ENCODE measurements at places on chromosomes 16 and 17.

- no peak for DNase-seq
Observed at GRCh38 chr16:85279402-85279801, 167.1 kb upstream of the CIBAR2 start.

- no peak for DNase-seq
Observed at GRCh38 chr17:3474212-3474611, 1.6 kb upstream of the ASPA start.

- DNase-seq = no peak
Observed at GRCh38 chr16:85206472-85207356, 94.4 kb upstream of the CIBAR2 start.

GRCh38 chr17:33267271-33267790 is 25.8 kb downstream of the ASIC2 start:
- DNase-seq = no peak

- peak; percentile 54 for DNase-seq
Observed at GRCh38 chr16:71645450-71645849, 19.5 kb downstream of the MARVELD3 start.

DNA sequence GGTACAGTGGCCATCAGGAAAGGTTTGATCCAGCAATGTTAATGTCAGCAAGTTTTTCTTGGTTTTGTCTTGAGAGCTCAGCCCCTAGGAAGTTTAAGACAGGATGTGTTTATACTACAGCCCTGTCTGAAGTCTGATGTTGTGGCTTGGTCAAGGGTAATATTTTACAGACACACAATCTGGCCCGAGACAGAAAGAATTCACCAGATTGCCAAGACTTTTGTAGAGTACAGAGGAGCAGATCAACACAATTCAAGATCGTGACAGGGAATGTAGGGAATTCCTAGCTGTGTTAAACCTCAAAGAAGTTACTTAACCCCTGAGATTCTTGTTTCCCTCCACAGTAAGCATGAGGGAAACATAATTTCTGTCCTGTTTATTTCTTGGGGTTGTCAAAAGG is 63.1 kb downstream of the SHISA9 start:
- no peak for DNase-seq

DNA sequence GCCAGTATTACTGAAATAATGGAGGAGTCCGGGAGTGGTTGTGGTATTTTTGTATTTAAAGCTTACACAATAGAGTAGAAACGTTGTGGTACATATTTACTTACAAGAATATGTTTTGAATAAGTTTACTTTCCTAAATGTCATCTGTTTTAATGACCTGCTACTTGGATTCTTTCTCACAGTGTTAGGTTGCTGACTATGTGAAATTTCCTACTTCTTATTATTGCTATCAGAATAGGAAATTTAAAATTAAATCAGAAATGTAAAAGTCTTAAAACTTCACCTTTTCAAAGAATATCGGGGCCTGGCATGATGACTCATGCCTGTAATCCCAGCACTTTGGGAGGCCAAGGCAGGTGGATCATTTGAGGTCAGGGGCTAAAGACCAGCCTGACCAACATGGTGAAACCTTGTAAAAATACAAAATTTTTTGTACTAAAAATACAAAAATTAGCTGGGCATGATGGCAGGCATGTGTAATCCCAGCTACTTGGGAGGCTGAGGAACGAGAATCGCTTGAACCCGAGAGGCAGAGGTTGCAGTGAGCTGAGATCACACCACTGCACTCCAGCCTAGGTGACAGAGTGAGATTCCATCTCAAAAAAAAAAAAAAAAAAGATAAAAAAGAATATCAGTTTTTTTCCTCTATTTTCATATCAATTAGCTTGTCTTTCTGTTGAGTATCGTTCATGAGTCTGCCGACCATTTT is 77.8 kb downstream of the VMP1 start:
- no peak for DNase-seq

DNA sequence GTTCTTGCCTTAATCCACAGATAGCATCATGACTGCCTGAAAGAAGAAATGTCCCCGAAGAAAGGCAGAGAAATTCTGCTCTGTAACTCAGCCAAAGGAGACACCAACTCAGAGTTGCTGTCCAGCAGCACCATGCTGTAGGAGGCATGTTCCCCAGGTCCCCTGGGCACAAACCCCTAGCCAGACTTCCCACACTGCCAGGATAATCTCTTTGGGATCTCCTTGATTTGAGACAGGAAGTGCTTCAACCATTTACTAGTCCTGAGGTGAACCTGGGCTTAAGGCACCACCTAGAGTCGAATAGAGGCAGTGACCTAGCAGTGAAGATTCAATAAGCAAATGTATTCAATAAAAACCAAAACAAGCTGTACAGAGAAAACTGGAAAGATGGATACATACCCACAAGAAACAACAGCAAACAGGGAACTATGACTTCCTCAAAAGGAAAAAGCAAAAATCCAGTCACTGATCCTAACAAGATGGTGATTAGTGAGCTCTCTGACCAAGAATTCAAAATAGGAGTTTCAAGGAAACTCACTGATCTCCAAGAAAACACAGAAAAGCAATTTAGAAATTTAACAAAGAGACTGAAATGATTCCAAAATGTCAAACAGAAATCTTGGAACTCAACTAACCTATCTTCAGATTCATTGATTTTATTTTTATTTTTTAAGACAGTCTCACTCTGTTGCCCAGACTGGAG is 5.7 kb downstream of the OR4D2 start:
- DNase-seq = peak; percentile 64

DNA sequence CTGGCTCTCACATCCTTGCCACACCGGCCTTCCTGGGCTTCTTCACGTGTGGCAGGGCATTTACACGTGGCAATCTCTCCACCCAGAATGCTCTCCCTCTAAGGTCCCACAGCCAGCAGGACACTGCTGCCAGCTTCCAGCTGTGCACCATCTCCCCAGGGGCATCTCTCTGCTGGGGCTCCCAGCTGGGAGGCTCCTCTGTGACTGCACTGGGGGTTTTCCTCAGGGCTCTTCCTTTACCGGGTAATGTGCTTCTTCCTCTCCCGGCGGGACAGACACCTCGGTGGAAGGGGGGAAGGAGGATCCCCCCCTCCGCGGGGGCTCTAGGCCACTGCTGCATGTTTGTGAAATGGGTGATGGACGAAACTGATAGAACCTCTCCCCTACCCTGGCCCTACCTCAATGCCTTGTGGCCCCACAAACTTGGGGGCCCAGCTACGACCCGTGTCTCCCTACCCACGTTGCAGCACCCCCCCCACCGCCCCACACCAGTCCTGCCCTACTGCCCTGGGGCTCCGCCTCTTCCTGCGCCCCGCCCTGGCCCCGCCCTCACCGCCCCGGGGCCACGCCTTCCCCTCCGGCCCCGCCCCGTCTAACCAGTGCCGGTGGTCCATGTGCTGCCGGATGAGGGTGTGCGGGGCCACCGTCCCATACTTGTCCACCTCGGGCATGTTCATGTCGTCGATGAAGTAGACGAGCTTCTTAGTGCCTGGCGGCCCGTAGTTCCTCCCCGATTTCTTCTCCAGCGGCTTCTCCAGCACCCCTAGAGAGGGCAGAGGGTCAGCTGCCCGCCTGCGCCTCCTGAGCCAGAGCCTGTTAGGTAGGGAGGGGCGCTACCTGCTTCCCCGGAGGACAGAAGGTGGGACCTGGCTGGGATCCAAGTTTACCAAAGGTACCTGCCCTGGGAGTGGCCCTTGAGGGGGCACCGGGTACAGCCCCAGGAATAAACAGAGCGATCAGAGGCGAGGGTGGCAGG is 92.6 kb downstream of the DNAH17 start:
- DNase-seq = no peak

- DNase-seq = no peak
Observed at GRCh38 chr16:77961814-77962213, 60.5 kb upstream of the CLEC3A start.

DNA sequence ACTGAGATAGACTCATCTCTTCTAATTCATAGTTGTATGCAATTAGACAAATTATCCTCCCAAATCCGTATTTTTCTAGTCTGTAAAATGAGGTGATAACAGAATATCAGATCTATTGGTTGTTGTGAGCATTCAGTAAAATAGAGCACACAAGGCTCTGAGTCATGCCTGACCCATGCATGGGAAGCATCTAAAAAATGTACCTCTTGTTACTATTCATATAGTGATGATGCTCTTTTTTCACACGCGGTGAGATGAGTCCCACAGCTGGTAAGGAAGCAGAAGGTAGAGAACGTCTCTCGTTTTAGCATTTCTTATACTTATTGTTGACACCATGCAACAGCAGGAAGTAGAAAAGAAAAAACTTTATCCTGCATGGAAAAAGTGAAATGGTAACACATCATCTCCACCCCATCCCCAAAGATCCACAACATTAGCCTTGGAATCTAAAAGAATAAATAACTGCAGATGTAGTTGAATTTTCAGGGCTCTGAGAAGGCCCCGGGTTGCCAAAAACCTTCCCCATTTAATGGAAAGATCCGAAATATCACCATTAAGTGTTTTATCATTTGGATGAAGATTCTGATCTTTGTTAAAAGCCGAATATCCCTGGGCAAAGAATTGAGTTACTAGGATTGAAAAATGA is 215.6 kb downstream of the TMEM114 start:
- DNase-seq = no peak

- DNase-seq = no peak
Observed at GRCh38 chr16:35306915-35307314, 1847.5 kb downstream of the TP53TG3F start.

- peak; percentile 22 for DNase-seq
Observed at GRCh38 chr17:69525920-69526841, 111.7 kb downstream of the MAP2K6 start.

DNA sequence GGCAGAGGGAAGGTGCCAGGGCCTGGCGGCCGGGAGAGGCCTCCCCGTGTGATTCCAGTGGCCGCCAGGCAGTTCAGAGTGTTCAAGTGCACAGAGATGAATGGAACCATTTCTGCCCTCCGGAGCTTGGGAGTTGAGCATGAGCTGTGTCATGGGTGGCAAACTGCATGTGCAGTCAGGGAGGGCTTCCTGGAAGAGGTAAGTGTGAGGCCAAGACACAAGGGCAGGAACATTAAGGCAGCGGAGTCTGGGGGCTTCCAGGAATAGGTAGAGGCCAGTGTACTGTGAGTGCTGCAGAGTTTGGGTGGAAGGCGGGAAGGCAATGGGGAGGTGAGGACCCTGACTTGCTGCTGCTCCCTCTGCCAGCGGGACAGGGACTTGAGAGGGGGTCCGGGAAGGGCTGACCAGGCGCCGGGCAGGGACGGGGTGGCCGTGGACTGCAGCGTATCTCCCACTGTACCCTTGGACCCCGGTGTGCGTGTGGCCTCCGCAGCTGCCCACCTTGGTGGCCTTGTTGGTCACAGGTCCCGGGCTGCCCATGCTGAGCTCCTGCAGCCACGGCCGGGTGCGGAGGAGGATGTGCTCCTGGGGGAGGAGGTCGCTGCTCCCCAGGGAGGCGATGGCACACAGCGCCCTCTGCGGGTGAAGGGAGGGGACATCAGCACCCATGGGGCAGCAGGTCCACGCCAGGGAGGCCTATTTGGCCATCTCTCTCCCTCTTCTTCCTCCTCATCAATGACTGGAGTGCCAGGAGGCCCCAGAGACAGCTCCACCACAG is 7.5 kb upstream of the CEP131 start:
- no peak for DNase-seq

Data from AML-193 (cell line).